ENCODE measurements at places on chromosomes 3 and 15.

DNA sequence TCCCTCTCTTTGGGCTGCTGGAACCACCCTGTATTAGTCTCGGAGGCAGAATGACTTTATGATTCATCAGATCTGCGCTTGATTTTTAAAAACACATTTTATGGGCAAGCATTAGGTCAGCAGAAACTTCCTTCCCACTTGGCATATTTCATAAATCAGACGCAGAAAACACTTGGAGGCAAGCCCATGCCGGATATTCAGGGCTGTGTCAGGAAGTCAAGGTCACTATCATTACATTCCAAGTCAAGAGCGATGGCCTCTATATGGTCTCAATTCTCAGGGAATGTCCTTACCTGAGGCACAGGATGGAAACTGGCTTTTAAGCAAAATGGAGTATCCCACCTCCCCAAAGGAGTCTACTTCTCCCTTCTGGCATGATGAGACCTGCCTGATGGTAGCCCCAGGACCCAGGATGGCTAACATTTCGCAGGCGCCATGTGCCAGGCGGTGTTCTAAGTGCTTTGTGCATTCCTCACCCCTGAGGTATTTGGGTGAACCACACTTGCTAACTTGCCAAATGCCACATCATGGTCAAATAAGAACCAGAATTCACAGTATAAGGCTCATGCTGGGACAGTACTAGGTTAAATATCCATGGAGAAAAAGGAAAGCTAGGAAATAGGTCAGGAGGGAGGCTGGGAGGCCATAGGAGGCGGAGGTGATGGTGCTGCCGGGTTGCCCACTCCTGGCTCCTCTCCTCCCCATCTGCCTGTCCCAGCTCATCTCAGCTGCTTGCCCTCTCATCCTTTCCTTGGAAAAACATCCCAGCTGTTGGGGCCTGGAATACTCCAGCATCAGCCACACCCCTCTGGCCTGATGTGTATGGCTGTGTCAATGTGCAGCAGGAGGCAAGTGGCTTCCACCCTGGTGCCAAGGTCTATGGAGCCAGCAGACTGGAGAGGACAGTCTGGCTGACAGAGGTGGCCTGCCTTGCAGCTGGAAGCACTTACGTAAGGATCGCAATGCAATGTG lies 18.8 kb downstream of the BCL2L10 start:
- no peak overlapping the region for H3K4me3 ChIP-seq
- no peak overlapping the region for H3K27ac ChIP-seq
- no peak for DNase-seq

DNA sequence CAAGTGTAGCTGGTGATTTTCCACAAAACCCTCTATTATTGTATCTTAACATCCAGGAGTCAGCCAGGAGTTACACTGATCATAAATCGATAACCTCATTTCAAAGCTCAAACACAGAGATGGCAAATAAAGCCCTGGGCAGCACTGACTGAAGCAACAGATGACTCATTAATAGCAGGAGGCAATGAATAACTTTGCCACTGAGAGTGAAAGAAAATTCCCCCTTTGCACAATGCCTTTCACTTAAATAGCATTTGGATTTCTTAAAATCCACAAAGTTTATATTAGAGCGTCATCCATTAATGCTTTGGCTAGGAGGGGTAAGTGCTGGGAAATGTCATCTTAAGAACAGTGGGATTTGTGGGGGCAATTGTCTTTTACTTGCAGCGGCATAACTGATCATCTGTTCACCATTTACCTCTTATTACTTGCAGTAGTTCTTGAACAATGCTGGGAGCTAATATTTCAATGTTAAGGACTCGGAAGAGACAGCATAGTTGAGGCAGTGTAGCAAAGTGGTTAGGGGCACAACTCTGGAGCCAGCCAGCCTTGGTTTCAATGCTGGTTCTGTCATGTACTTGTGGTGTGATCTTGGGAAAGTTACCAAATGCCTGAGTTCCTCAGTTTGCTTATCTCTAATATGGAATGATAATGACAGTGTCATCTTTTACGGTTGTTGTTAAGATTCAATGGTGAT lies 630.4 kb upstream of the TBL1XR1 start:
- no peak overlapping the region for H3K4me3 ChIP-seq
- no peaks in the 10 kb centered on the region for H3K4me1 ChIP-seq
- no peaks in the 10 kb centered on the region for H3K27me3 ChIP-seq
- no peak for DNase-seq
- no peaks in the 10 kb centered on the region for H3K36me3 ChIP-seq

DNA sequence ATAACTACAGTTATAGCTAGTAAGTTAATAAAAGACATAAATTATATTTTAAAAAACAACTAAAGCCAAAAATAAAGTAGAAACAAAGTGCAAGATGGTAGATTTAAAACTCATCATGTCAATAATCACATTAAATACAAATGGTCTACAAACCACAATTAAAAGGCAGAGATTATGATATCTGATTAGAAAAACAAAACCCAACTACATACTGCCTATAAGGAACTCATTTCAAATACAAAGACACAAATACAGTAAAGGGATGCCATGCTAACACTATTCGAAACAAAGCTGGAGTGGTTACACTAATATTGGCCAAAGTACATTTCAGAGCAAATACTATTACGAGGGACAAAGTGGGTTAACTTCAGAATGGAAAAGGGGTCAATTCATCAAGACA lies 426.5 kb downstream of the SHQ1 start:
- H3K4me1 ChIP-seq = peaks cover 5% of the 10 kb centered on the region
- no peaks in the 10 kb centered on the region for H3K27me3 ChIP-seq
- no peaks in the 10 kb centered on the region for H3K36me3 ChIP-seq
- no peak for DNase-seq

- DNase-seq = no peak
- no peaks in the 10 kb centered on the region for H3K4me1 ChIP-seq
- H3K4me3 ChIP-seq = no peak overlapping the region
Observed at GRCh38 chr3:31014317-31015040, 120.0 kb upstream of the GADL1 start.

GRCh38 chr3:72380711-72381493 lies 467.3 kb downstream of the SHQ1 start:
- DNase-seq = no peak
- H3K27ac ChIP-seq = no peak overlapping the region
- H3K36me3 ChIP-seq = no peaks in the 10 kb centered on the region
- H3K4me1 ChIP-seq = peaks cover 22% of the 10 kb centered on the region
- H3K4me3 ChIP-seq = no peak overlapping the region
- H3K27me3 ChIP-seq = no peaks in the 10 kb centered on the region

- DNase-seq = no peak
- no peaks in the 10 kb centered on the region for H3K36me3 ChIP-seq
- H3K27ac ChIP-seq = no peak overlapping the region
- H3K4me1 ChIP-seq = no peaks in the 10 kb centered on the region
- H3K4me3 ChIP-seq = no peak overlapping the region
Observed at GRCh38 chr15:20295238-20295811, 246.3 kb downstream of the GOLGA6L6 start.

- H3K27me3 ChIP-seq = no peaks in the 10 kb centered on the region
- H3K36me3 ChIP-seq = no peaks in the 10 kb centered on the region
- H3K4me1 ChIP-seq = no peaks in the 10 kb centered on the region
- H3K27ac ChIP-seq = no peak overlapping the region
- H3K4me3 ChIP-seq = no peak overlapping the region
Observed at GRCh38 chr3:54783611-54784010, 144.2 kb downstream of the LRTM1 start.

- no peaks in the 10 kb centered on the region for H3K4me1 ChIP-seq
- H3K27ac ChIP-seq = no peak overlapping the region
- H3K27me3 ChIP-seq = no peaks in the 10 kb centered on the region
- no peak overlapping the region for H3K4me3 ChIP-seq
- no peak for DNase-seq
Observed at GRCh38 chr15:40029979-40030893, 8.7 kb downstream of the SRP14 start.

- DNase-seq = no peak
- H3K27ac ChIP-seq = no peak overlapping the region
- H3K27me3 ChIP-seq = no peaks in the 10 kb centered on the region
Observed at GRCh38 chr3:101383156-101383575, 62.8 kb upstream of the IMPG2 start.

- H3K4me3 ChIP-seq = no peak overlapping the region
- H3K27ac ChIP-seq = no peak overlapping the region
- DNase-seq = no peak
- H3K27me3 ChIP-seq = no peaks in the 10 kb centered on the region
- no peaks in the 10 kb centered on the region for H3K36me3 ChIP-seq
- H3K4me1 ChIP-seq = no peaks in the 10 kb centered on the region
Observed at GRCh38 chr3:125622381-125622791, 27.1 kb upstream of the OSBPL11 start.

DNA sequence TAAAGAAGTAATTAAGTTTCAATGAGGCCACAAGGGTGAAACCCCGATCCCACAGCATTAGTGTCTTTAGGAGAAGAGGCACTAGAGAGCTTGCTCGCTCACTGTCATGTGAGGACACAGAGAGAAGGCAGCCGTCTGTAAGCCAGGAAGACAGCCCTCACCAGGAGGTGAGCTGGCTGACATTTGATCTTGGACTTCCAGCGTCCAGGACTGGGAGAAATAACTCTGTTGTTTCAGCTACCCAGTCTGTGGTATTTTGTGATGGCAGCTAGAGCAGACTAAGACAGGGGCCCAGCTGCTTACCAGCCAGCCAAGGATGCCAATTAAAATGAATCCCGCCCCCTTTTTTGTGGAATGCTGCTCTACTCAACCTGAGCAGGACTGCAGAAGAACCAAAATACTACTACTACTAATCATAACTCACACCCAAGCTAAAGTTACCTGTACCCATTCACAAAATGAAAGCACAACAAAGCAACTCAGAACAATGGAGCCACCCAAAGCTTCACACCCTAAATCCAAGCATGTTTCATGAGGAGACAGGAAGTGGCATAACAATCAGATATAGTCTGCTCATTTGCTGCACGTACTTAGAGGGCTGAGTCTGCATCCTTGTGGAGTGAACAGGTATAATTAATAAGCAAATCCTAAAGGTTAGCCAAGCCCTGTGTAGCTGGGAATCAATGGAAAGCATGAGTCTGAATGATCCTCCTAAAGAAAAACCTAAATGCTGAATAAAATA lies 35.6 kb upstream of the RHCG start:
- no peak overlapping the region for H3K4me3 ChIP-seq
- no peaks in the 10 kb centered on the region for H3K4me1 ChIP-seq

GRCh38 chr3:71048948-71049347 lies 534.6 kb downstream of the FOXP1 start:
- H3K4me1 ChIP-seq = peaks cover 93% of the 10 kb centered on the region
- H3K4me3 ChIP-seq = no peak overlapping the region
- no peaks in the 10 kb centered on the region for H3K27me3 ChIP-seq
- DNase-seq = no peak
- H3K36me3 ChIP-seq = peaks cover 23% of the 10 kb centered on the region

DNA sequence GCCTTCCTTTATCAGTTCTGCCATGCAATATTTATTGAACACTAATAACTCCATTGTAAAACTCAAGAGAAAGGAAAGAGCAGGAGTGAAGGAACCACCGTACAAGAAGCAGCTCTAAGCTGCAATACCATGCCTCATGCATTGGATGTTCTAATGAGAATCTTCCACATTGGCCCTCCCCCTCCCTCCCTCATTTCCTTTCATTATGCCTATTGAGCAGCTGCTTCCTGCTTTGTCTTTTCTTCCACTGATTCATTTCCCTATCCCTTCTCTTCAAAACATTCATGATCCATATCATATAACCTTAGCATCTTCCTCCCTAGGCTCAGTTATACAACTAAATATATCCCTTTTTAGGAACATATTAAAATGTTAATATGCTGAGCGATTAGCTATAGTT lies 698.7 kb upstream of the GOLIM4 start:
- H3K4me3 ChIP-seq = no peak overlapping the region
- DNase-seq = no peak
- no peaks in the 10 kb centered on the region for H3K4me1 ChIP-seq
- no peaks in the 10 kb centered on the region for H3K27me3 ChIP-seq

GRCh38 chr3:119743921-119744320 lies 38.0 kb upstream of the NR1I2 start:
- no peaks in the 10 kb centered on the region for H3K27me3 ChIP-seq
- H3K36me3 ChIP-seq = no peaks in the 10 kb centered on the region

DNA sequence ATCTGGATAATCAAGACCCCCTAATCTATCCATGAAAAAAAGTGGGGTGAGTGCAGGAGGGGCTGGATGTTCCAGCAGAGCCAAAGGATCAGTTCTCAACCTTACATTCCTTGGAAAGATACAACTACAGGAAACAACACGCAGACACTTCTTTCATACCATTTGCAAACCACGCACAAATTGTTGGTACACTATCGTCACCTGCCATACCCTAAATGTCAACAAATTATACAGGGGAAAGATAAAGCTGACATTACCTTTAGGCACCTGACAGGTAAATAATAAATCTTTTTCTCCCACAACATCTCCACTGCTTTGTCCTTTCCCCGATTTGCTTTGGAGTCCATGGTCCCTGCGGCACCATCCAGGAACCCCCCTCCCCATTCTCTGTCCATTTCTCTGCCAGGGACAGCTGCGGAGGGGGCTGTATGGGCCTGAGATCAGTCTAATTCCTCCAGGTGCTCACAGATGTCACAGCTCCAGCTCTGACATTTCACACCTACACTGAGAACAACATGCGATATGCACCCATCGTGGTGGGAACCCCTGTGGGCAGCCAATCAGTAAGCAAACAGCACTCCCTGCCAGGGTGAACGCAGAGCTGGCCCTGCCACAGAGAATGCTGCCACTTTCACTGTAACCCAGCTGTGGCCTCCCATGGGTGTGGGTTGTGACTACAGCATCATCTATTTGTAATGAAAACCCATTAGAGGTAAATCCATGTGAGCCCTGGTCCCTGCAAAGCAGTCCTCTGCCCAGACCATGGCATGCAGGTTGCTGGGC lies 37.7 kb upstream of the BCL2L10 start:
- H3K36me3 ChIP-seq = peaks cover 15% of the 10 kb centered on the region
- H3K4me1 ChIP-seq = no peaks in the 10 kb centered on the region
- no peak overlapping the region for H3K27ac ChIP-seq
- DNase-seq = no peak
- no peak overlapping the region for H3K4me3 ChIP-seq

GRCh38 chr15:64246364-64247189 lies 83.8 kb upstream of the PPIB start:
- H3K27ac ChIP-seq = no peak overlapping the region
- no peak for DNase-seq
- no peaks in the 10 kb centered on the region for H3K27me3 ChIP-seq
- H3K36me3 ChIP-seq = no peaks in the 10 kb centered on the region
- no peak overlapping the region for H3K4me3 ChIP-seq

DNA sequence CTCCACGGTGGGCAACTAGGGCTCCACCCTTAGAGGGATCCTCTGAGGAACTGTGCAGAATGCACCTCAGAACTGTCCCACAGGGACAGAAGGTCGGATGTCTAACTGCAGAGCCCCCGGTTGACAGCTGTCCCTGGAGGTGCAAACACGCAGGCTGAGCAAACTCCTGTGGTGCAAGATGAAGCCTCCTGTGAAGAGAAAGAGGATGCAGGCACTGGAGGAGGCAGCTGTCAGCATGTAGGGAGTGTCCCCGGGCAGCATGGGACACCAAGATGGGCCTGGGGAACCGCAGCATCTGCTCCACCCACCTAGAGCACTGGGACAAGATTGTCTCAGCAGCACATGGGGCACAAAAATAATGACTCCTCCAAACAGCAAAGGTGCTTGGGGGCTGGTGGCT lies 258.9 kb downstream of the ABHD5 start:
- no peaks in the 10 kb centered on the region for H3K27me3 ChIP-seq
- no peak overlapping the region for H3K4me3 ChIP-seq
- no peak overlapping the region for H3K27ac ChIP-seq
- DNase-seq = no peak
- H3K4me1 ChIP-seq = no peaks in the 10 kb centered on the region

Measured in naive thymus-derived CD4-positive, alpha-beta T cell (primary cell).